Uterus (tissue), 4 donors: ENCODE measurements at places on chromosomes 1 and 21. TPM values are rescaled to one million over a fixed set of nuclear protein-coding genes. Genes with fewer than 3 reads are reported as not detected.

DNA sequence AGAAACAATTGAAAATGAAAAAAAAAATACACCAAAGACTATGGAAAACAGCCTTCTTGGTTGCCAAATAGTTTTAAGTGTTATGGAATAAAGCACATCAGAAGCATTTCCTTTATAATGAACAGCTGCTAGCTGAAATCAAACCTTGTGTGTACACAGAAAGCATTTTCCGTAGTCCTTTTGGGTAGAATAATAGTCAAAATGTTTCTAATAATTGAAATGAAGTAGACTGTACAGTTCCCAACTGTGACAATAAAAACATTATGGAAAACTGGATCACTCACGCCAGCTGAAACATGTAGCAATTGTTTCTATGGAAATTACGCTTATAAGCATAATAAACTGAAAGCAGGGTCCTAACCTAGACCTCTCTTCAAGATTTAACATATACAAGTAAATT lies 856.3 kb upstream of the B3GALT2 start:
- DNase-seq: no peak

DNA sequence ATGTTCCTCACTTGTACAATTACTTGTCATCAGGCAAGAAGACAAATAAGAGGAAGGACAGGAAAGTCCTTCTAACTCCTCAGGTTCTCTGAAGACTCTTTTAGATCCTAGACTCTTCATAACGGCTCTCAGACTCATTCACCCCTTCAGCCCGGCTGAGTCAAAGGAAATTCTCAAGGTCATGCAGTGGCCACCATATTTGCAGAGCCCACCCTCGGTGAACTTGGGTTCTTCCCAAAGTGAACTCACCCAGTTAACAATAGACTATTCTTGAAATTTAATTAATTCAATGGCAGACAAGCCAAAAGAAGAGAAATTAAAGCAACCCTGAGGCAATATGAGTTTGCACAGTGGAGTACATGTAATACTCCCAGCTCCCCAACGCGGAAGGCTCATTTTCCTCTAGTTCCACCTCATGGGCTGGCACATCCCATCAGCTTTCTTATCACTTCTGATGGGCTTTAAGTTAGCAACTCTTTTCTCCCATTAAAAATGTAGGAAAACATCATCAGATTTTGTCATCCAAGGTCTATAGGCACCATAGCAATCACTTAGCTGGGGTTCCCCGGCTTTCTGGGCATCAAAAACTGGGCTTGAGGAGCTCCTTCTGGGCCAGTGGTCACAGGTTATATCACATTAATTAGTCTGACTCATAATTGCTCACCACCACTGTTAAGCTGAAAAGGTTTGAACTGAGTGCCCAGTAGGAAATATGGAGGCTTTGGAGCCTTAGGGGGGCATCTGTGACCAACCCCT lies 27.8 kb upstream of the TIAM1 start:
- no peak for DNase-seq

DNA sequence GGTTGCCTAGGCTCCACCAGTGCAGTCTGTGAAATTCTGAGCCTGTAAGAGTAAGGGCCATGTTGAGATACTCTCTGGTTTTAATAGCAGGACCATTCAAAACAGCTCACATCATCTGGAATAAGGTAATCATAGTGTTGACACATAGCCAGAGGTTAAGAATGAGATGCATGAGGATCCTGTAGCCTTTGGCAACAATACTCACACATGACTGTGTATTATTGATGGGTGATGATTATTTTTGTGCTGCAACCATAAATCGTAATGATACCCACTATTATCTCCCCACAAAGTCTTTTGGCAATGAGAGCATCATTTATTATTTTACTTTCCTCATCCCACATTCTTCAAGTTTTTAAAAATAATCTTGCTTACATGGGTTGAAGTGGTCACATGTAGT lies 35.5 kb downstream of the KCNK2 start:
- DNase-seq: no peak

DNA sequence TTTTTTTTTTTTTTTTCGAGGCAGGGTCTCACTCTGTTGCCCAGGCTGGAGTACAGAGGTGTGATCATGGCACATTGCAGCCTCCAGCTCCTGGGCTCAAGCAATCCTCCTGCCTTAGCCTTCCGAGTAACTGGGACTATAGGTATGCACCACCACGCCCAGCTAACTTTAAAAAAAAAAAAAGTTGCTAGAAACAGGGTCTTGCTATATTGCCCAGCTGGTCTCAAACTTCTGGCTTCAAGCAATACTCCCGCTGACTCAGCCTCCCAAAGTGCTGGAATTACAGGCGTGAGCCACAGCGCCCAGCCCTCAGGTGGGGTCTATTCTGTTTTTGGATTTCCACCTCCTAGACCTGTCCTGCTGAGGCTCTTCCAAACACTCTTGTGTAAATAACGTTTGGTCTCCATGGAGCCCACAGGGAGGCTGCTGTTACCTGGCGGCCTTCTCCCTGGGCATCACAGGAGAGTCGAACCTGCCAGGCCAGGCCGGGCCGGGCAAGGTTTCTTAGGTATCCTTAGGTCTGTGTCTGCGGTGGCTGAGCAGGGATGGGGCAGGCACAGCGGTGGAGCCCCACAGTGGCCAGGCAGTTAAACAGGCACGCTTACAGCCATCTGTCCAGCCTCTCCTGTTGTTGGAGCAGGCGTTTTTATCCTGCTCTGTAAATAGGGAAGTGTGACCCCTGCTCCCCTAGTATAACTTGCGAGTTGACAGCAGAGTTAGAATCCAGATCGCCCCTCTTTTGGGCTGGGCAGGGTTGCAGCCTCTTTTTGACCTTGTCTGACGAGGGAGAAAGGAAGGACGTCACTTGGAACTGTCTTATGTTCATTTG lies 18.8 kb downstream of the PLEKHM2 start:
- DNase-seq: no peak

DNA sequence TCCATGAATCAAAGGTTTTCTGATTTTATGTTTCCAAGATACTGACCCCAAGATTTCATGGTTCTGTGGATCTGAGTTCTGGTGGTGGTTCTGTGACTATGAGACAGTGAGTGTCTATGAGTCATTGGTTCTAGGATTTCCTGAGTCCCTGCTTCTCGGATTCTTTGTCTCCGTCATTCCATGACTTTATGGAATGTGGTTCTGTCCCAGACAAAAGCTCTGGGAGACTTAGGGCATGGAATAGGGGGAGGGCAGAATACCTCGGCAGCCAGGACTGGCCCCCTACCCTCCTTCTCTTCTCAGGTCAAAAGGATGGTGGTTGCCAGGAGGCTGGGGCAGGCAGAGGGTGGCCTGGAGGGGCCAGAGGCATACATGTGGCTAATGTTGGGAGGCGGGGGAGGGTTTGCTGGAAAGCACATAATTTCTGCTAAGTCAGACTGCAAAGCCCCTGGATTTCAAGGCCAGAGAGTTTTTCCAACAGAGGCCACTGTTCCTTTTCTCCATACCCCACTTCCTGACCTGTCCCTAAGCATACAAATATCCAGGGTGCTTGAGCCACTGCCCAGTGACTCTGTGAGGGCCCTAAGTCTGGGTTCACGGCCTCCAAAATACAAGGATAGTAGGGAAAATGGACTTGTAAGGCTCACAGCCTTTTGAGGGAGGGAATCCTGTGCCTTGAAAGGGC lies 17.2 kb downstream of the CDCP2 start:
- no peak for DNase-seq

- no peak for DNase-seq
Observed at GRCh38 chr1:231818337-231818736, 191.7 kb downstream of the DISC1 start.

DNA sequence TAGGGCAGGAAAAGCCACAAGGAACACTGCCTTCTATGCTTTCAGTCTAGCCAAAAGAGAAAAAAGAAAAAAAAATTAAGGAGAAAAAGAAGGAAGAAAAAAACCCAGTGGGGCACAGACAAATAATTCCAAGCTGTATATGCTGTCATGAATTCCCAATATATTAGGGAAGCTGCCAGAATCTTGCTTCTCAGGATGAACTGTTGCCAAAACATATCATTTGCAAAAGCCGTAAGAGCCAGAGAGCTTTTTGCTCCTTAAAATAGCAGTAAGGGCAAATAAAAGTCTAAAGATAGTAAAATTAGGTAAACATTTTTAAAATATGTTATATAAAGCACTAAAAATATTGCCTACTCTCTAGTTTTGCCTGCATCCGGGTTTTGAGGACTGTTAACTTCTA lies 52.1 kb downstream of the PGM1 start:
- DNase-seq: no peak

- DNase-seq: no peak
Observed at GRCh38 chr1:225879521-225880221, 2.5 kb downstream of the TMEM63A start.

DNA sequence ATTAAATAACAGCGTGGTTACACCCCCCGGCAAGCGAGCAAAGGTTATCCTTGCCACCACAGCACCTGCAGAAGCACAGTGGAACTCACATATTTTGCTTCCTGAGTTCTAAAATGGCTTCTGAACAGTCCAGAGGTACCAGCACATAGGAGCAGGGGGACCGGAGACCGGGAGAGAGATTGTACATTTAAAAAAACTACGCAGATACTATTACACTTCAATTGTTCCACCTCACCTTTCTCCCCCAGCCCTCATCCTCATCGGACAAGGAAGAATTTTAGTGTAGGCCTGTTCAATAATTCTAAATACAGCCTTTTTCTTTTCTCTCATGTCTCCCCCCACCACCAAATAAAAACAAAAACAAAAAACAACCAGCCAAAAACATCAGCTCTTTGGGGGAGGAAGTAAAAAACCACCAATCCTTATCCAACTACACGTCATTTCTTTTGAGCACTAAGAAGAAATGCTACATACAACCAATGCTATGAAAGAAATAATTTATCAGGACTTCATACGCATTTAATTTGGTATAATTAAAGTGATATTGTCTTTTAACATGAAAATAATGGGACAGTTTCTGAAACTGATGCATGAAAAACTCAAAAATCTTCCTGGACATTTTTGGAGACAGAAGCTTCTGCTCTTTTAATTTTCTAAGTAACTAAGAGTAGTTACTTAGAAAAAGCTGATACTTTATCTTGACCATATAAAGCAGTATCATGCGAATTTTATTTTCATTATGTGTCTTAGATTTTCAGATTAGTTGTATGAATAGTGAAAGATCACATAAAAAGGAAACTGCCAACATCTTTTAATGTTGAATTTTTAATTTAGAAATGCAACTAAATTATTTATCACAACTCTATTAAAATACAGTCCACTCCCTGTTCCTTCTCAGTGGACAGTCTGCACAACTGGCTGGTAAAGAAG lies 9.1 kb downstream of the CDKN2C start:
- no peak for DNase-seq

DNA sequence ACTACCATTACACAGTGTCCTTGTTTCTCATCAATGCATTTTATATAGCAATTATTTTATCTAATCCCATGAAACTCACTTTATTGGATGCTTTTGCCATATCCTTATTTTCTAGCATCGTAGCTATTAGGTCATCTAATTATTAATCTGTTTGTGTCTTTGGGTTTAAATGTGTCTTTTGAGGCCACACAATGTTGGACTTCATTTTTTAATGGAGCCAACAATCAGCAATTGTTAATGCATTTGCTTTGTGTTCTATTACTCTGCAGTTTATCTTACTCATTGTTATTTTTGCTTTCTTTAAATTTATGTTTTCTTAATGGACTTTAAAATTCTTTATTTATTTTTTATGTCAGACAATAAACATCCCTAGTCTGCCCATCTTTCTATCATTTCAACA lies 1.8 kb upstream of the HSD11B1 start:
- DNase-seq: no peak

CASZ1 gene
- total RNA-seq: 4.4 TPM

TFAP2E gene
- total RNA-seq: 0.97 TPM

SPRR2G gene
- not detected for total RNA-seq

URB2 gene
- 2.3 TPM for total RNA-seq

WRAP73 gene
- total RNA-seq: 4.6 TPM
